Naive thymus-derived CD8-positive, alpha-beta T cell (primary cell): ENCODE measurements at places on chromosomes 6 and 20. TPM values are rescaled to one million over a fixed set of nuclear protein-coding genes. Genes with fewer than 3 reads are reported as not detected.

DNA sequence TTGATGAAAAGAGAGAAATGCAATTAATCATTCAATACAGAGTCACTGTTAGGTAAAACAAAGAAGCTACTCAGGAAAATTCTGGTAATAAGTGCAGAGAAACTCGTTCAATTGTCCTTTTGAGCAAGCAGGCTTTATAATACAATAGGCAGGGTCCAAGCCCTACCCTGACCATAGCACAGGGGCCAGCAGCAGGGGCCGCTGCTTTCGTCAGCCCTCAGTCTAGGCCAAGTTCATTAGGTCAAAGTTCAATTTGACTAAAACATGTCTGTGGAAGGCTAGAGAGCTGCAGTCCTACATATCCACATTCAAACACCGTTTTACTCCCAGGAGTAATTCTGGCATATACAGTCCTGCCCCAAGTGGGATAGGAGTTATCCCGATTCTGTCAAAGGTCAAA lies 94.6 kb downstream of the BCAS1 start:
- H3K27ac ChIP-seq = no peak overlapping the region
- H3K27me3 ChIP-seq = peaks cover 1% of the 10 kb centered on the region
- H3K4me1 ChIP-seq = no peaks in the 10 kb centered on the region
- no peak for DNase-seq
- H3K36me3 ChIP-seq = no peaks in the 10 kb centered on the region

- no peak for DNase-seq
- H3K4me3 ChIP-seq = no peak overlapping the region
Measured at GRCh38 chr6:25253351-25253750, 25.8 kb upstream of the CARMIL1 start.

ABHD16B gene
- not detected for total RNA-seq

DNA sequence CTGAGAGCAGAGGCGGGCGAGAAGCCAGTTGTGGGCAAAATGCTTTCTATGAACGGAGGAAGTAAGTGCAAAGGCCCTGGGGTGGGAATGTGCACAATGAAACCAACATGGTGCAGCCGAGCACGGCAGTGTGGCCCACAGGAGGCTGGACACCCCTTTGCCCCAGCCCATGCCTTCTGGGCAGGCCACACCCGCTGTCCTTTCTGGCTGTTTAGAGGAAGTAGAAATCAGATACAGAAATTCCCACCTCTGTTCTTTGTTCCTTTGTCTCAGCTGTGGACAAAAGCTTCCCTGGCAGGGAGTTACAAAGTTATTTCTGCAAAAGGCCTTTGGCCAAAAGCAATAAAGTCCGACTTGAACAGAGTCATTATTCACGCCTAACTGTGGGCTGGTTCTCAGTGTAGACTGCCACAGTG lies 11.9 kb downstream of the SULF2 start:
- no peak overlapping the region for H3K27ac ChIP-seq
- DNase-seq = no peak
- H3K4me3 ChIP-seq = no peak overlapping the region
- H3K4me1 ChIP-seq = peaks cover 12% of the 10 kb centered on the region

TPX2 gene
- total RNA-seq = 0.16 TPM
